Stimulated activated CD8-positive, alpha-beta memory T cell treated with anti-CD3 and anti-CD28 coated beads, Interleukin-4, amount 100 ng/mL, for 1 hour (primary cell): ENCODE measurements at places on chromosomes 4 and X.

DNA sequence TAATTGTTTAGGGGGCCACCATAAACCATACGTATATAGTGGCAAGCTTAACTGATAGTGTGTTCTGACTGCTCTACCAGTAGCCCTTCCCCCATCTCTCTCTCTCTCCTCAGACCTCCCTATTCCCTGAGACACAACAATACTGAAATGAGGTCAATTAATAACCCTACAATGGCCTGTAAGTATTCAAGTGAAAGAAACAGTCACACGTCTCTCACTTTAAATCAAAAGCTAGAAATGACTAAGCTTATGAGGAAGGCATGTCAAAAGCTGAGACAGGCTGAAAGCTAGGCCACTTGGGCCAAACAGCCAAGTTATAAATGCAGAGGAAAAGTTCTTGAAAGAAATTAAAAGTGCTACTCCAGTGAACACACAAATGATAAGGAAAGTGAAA lies 78.0 kb downstream of the PRDM5 start:
- no peak for DNase-seq

DNA sequence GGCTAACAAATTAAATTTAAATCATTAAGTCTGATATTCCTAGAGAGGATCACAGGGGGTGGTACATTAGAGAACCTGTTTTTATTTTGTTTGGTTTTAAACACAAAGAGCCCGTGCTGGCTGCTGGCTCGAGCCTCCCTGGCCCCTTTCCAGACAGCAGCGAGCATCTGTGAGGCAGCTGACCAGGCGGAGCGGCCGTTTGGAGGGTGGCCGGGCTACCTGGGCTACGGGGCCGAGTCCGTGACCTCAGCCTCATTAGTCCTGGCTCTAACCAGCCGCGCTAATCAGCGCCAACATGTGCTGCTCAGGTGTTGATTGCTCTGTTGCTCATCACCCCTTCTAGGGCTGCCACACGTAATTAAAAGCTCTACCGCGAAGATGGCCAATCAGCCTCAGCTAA lies 35.3 kb downstream of the DCTD start:
- no peak for DNase-seq

- DNase-seq, result no peak
Measured at GRCh38 chrX:39174772-39175417, 373.6 kb downstream of the MID1IP1 start.

DNA sequence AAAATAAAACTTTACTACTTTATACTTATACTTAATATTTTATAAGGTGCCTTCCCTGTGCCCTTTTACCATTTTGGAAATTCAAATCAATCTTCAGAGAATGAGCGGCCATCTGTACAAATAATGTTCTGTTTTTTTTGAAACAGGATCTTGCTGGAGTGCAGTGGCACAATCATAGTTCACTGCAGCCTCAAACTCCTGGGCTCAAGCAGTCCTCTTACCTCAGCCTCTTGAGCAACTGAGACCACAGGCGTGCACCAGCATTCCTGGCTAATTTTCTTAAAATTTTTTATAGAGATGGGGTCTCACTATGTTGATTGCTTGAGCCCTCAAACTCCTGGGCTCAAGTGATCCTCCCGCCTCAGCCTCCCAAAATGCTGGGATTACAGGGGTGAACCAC lies 53.5 kb downstream of the FAM114A1 start:
- no peak for DNase-seq

- no peak for DNase-seq
Measured at GRCh38 chr4:185566972-185567371, 31.7 kb upstream of the PDLIM3 start.

DNA sequence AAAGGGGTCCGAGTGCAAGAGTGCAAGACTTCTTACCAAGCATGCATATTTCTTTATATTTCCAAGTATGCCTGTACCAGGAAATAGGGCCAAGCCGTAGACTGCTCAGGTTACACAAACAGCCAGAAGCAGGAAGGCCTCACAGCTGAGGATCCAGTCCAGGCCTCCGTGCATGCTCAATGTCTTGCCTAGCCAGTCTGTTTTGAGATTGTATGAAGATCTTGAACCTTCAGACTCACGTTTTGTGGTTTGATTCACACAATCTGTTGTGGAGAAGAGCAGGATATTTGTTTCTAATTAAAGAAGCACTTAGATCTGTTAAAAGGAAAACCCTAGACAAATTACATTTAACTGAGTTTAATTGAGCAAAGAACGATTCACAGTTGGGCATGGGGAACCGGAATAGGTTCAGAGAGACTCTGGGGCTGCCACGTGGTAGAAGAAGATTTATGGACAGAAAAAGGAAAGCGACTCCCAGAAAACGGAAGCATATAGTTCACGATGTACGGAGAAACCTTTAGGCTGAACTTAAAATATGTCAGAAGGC lies 1.2 kb downstream of the MGST2 start:
- DNase-seq, result no peak

GRCh38 chrX:130196466-130196865 lies 24.7 kb downstream of the RAB33A start:
- DNase-seq, result no peak

DNA sequence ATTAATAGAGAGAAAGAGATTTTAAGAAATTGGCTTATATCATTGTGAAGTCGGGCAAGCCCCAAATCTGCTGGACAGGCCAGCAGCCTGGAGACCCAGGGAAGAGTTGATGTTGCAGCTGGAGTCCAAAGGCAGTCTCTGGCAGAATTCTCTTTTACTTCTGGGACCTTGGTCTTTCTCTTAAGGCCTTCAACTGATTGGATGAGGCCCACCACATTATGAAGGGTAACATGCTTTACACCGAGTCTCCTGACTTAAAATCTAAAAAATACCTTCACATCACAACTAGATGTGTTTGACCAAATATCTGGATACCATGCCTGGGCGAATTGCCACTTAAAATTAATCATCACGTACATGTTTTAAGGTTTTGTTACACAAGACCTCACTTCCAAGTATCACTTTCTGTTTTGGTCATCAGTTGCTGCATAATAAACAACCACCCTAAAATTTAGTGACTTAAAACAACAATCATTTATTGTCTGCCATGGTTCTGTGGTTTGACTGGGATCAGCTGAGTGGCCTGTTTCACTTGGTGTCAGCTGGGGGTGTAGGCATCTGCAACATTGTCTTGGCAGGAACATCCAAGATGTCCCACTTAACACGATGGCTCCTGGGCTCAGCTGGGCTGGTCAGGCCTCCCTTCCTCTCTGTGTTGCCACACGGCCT lies 3.4 kb downstream of the CD38 start:
- DNase-seq, result no peak

- DNase-seq, result no peak
Measured at GRCh38 chr4:99887837-99888236, 6.4 kb downstream of the LAMTOR3 start.

- DNase-seq, result no peak
Measured at GRCh38 chrX:153643431-153644351, 3.3 kb upstream of the DUSP9 start.

GRCh38 chr4:38577462-38577861 lies 86.5 kb upstream of the KLF3 start:
- no peak for DNase-seq

DNA sequence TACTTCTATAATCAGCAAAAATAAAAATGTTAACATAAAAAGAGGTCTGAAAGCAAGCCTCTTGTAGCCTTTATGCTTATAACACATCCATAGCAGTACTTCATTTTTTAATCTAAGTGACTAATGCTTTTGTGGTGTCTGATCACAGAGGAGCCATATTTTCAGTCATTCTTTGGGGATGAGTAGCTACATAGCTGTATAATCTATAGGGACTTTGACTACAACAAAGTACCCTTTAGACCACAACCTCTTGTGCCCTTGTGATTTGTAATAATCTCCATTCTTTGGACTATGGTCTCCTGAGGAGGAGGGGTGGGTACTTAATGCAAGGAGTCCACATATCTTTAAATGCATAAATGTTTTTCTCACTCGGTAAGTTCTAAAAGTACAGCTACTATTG lies 9.6 kb downstream of the DRP2 start:
- DNase-seq, result no peak

DNA sequence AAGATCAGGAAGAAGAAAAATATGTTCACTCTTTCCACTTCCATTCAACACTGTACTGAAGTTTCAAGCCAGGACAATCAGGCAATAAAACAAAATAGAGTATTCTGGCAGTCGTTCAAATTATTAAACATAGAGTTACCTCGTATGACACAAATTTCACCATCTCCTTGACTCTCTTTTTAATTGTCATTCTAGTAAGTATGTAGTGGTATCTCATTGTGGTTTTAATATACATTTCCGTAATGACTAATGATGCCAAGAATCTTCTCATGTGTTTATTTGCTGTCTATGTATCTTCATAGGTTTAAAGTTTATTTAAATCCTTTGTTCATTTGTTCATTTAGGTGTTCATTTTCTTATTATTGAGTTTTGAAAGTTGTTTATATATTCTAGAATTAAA lies 352.2 kb downstream of the IDS start:
- no peak for DNase-seq

DNA sequence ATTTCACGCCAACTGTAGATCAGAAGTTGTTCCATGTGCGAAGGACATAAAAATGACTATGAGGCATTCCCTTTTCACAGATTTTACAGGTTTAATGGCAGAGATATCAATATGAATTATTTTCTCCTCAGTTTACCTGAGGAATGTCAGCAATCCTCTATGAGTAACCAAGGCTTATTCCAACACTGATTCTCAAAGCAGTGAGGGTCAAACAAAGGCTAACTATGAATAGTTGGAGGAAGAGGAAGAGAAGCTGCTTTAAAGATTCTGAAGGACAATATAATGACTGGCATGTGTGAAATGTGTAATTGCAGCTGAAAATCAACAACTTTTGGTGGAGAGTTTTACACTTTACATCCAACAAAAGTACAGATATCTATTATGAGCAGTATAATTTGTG lies 29.1 kb downstream of the NAF1 start:
- no peak for DNase-seq
